Activated CD4-positive, CD25-positive, alpha-beta regulatory T cell treated with anti-CD3 and anti-CD28 coated beads, Interleukin-2, amount 50 U/mL, for 72 hours (primary cell): ENCODE measurements at places on chromosomes 6 and 20.

GRCh38 chr20:31603822-31604566, 1.1 kb upstream of the ID1 start:
- peak; percentile 71 for DNase-seq

GRCh38 chr6:94487371-94487770, 1068.0 kb upstream of the EPHA7 start:
- DNase-seq: no peak

- DNase-seq: no peak
Observed at GRCh38 chr20:16095226-16095625, 478.0 kb downstream of the KIF16B start.

GRCh38 chr6:169701954-169702839, at the start of the genes C6orf120 and WDR27:
Gene C6orf120 (plus strand): TSS chr6:169702126. CDS start chr6:169702460, 334 bp downstream.
Gene WDR27 (minus strand): TSS chr6:169702029. CDS start chr6:169689005, 13,024 bp downstream.
- DNase-seq: peak; percentile 98

DNA sequence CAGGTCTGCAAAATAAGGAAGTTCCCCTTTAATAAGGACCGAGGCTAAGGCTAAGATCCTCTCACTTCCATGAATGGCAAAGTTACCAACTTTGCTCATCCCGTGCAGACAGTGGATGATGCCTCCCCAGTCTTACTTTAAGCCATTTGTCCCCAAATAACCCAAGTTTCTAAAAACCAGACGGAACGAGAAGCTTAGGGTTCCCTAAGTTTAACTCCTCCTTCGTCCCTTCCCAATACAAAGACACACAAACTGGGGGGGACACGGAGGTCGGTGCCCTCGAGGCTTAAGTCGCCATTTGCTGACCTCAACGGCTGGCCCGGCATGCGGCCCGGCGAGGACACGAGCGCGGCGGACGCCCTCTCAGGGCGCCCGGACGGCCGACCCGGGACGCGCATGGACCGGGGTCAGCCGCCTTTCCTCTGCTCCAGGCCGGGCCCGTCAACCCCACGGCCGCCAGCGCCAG, 527 bp downstream of the FBXO30 start:
- no peak for DNase-seq

GRCh38 chr20:43981540-43981939, 66.9 kb downstream of the TOX2 start:
- no peak for DNase-seq

DNA sequence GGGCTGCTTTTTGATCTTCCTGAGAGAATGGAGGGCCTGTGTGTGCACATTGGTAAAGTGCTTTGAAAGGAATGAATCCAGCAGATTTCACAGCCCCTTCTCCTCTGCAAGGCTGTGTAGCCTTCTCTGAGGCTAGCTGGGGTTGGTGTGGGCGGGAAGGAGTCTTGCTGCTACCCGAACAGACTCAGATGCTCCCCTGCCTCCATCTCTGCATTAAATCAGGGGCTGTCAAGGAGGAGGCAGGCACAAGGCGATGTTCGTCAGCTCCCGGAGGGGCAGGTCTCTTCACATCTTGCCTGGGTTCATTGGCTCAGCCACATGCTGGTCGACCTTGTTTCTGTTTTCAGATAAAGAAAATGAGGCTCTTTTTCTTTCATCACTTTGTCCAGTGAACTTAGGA, 291.5 kb upstream of the SULF2 start:
- DNase-seq: no peak

DNA sequence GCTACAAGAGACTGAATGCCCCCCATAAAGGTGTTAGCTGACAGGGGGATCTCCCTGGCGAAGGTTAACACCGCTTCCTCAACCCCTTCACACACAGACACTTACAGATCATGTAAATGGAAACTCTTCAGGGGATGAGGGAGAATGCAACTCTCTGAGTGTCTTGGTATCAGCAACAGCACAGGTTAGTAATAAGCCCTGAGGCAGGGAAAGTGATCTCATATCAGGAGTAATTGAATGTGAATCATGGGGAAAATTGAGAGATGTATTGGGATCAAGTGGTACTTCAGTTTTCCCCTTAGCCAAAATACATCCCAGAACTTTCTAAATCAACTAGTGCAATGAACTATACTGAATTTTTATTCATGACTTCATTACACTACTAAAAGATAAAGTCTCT, 23.8 kb downstream of the OR2J3 start:
- no peak for DNase-seq

GRCh38 chr6:133644892-133645619, 243.9 kb upstream of the TCF21 start:
- no peak for DNase-seq

DNA sequence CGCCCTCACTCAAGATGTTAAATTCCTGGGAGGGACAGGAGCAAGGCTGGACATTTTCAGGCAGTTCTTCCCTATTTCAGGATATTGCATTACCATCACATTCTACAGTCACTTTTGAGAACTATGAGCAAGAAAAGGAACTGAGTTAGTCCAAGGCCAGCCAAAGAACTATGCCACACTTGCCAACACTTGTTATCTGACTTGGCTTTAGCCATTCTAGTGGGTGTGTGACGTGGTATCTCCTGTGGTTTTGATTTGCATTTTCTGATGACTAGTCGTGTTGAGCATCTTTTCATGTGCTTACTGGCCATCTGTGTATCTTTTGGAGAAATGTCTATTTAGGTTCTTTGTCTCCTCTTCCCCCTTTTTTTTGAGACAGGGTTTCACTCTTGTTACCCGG, 12.0 kb downstream of the XRN2 start:
- DNase-seq: no peak

DNA sequence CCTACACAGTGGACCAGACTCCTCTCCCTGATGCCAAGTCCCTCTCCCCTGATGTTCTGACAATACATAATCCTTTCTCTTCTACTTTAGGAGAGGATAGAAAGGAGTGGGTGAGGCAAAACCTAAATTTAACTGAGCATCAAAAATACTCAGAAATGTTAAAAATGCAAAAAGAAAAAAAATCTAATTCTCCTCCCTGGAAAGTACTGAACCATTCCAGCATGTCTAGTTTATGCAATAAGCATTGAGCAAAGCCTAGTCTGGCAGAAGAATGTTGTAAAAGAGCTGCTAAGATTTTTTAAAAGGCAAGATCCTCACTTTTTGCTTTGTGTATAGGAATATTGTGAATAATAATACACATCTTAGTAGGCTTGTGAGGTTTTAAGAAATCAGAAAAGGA, 116.6 kb upstream of the STXBP5 start:
- DNase-seq: no peak

- no peak for DNase-seq
Observed at GRCh38 chr6:9532621-9533557, 882.0 kb downstream of the TFAP2A start.

DNA sequence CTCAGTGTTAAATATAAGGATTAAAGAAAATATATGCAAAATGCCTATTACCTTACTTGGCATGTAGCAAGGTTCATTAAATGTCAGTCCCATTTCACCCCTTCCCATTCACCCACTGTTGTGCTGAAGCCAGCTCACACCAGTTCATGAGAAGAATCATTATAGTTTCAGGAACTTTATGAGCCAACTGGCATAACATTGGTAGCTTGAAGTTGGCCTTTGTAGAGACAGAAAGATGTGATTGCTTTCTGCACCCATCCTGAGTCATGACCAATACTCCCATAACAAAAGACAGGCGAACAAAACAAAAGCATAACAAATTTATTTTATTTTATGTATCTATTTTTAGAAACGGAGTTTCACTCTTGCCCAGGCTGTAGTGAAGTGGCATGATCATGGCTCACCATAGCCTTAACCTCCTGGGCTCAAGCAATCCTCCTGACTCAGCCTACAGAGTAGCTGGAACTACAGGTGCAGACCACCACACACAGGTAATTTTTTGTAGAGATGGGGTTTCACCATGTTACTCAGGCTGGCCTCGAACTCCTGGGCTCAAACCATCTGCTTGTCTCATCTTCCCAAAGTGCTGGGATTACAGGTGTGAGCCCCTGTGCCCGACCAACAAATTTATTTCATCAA, 17.6 kb upstream of the IER3 start:
- no peak for DNase-seq

- no peak for DNase-seq
Observed at GRCh38 chr6:106077881-106078280, 8.3 kb upstream of the PRDM1 start.

DNA sequence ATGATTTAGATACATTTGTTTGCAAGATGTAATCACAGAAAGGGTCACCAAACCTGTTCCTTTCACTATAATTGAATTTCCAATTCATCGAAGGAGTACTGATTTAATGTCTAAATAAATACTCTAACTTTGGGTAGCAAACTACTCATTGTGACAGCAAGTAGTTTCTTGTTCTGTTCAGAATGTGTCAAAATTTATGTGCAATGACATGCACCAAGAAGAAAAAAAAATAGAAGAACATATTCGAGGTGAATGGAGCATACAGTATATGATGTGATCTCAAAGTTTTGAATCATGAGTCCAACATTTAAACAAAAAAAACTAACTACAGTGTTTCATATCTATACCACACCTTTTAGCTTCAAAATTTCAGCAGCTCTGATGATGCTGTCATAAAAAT, 583.6 kb upstream of the MMS22L start:
- no peak for DNase-seq

- DNase-seq: no peak
Observed at GRCh38 chr20:44810391-44811149, at the start of gene RIMS4. Gene RIMS4 (minus strand): TSS chr20:44810546. CDS start chr20:44810271, 275 bp downstream.

- no peak for DNase-seq
Observed at GRCh38 chr6:54194067-54194466, 82.8 kb downstream of the MLIP start.

DNA sequence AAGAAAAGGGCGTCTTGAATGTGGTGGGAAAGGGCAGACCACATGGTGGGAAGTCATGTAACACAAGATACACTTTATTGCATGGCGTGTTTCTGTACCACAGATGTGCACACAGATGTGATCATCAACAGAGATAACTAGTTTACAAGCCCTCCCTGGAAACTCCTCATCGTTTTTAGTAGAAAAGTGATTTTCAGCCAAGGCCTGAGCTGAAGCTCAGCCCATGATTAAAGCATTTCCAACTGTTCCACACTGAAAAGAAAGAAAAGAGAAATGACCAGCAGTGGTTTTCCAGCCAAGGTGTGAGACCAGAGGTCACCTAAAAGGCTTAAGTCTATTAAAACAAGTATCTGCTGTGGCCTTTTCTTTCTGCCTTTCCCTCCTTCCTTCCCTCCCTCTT, 463.9 kb upstream of the JAG1 start:
- no peak for DNase-seq

DNA sequence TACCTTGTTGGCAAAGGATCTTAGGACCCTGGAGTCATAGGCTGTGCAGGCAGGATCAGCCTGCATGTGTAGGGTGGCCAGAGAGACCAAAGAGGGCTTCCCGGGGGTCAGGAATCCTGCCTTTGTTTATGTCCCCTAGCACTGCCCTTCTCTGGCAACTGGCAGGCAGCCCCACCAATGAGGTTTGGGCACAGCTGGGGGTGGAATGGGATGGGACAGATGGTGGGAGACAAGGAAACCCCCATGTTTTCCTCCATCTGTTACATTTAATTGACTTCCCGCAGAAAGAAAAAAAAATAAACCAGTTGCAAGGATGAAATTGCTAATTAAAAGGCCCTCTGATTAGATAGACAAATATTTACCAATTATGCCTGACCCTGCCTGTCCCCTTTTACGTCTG, 27.6 kb downstream of the CD40 start:
- no peak for DNase-seq

- DNase-seq: no peak
Observed at GRCh38 chr6:16654701-16655100, 106.6 kb downstream of the ATXN1 start.

DNA sequence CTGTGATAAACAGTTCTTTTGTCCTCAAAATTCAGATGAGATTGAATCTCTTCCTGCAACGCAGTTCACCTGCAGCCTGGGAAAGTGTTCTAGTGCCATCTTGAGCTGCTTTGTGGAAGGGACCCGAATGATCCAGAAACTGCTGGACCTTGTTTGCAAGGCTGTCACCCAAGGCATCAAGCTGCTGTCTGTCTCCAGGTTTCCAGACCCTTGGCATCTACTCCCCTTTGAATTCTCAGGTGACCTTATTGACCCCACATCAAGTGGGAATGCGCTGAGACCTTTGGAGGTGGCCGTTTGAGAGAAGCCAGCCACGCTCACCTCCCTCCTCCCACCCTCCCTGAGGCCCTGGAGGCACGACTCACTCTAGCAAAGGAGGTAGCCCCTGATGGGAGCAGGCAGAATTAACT, 112.5 kb downstream of the EDN3 start:
- DNase-seq: no peak

DNA sequence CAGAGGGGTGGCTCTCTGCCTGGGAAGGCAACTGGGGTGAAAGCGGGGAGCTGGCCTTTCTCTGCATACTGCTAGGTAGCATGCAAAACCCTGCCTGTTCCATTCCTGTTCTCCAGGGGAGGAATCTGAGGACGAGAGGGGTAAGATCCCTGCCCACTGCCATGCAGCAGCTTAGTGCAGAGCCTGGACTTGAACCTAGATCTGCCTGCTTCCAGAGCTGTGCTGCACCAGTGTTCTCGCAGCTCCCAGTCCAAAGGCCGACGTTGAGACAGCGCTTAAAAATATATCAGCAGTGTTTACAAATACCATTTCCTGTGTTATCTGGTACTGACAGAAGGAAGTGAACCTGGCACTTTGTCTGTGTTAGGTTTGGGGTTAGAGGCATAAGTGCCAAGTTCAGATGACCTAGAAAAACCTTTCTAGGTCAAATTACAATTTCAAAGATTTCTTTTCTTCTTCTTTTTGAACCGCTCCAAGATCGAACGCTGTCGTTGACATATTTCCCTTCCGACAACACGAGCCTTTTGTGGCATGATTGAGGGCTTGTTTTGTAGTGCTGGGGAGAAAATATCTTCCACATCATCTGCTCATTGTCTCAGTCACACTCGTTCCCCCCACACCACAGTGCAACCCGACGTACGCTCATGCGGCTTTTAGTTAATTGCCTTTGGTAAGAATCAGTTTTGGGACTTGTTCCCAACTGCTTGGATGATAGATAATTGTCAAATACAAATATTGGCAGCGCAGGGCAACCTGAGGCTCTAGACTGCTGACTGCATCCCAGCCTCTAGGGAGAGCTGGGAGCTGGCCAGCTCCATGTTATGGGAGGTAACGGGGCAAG, 44.6 kb downstream of the TOX2 start:
- no peak for DNase-seq

DNA sequence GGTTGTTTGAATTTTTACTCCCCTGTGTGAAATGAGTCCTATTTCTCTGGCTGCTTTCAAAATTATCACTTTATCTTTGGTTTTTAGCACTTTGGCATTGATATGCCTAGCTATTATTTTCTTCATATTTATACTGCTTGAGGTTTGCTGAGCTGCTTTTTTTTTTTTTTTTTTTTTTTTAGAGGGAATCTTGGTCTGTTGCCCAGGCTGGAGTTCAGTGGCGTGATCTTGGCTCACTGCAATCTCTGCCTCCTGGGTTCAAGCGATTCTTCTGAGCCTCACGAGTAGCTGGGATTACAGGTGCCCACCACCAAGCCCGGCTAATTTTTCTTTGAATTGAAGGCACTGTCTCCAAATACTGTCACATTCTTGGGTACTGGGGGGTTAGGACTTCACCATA, 40.6 kb downstream of the STXBP5 start:
- no peak for DNase-seq
